ENCODE measurements at places on chromosomes 12 and 14. TPM values are rescaled to one million over a fixed set of nuclear protein-coding genes. Genes with fewer than 3 reads are reported as not detected.

The IL26 gene
- total RNA-seq, result not detected

The C12orf50 gene
- total RNA-seq, result not detected

The TAMALIN gene
- total RNA-seq, result 34.0 TPM

The KLRB1 gene
- not detected for total RNA-seq

The IL31 gene
- not detected for total RNA-seq

The GUCY2C gene
- not detected for total RNA-seq

The ETV6 gene
- total RNA-seq, result 9.0 TPM

The FBLN5 gene
- 0.26 TPM for total RNA-seq
